Kidney epithelial cell (primary cell): ENCODE measurements at places on chromosomes 3 and 15. TPM values are rescaled to one million over a fixed set of nuclear protein-coding genes. Genes with fewer than 3 reads are reported as not detected.

Gene RRP9
- total RNA-seq = 43.2 and 49.4 TPM in 2 replicates

Gene HTD2
- 5.3 and 8.9 TPM in 2 replicates for total RNA-seq

Gene RSL24D1
- total RNA-seq = 106 and 113 TPM in 2 replicates

Gene SLC2A2
- total RNA-seq = not detected in 2 replicates

Gene LIPH
- total RNA-seq = 2.5 and 4.3 TPM in 2 replicates

Gene RLBP1
- total RNA-seq = not detected in 2 replicates

Gene FAIM
- total RNA-seq = 17.5 and 17.6 TPM in 2 replicates

Gene CHRM5
- not detected in 2 replicates for total RNA-seq

Gene ZBED2
- 1.0 TPM in 1 of 2 replicates, not detected in the other for total RNA-seq

Gene SEMA3B
- 17.9 and 18.4 TPM in 2 replicates for total RNA-seq
